Activated naive CD4-positive, alpha-beta T cell (primary cell): ENCODE measurements at places on chromosomes 1 and 21.

GRCh38 chr1:202589190-202589930 is 120.9 kb downstream of the SYT2 start:
- DNase-seq = no peak

DNA sequence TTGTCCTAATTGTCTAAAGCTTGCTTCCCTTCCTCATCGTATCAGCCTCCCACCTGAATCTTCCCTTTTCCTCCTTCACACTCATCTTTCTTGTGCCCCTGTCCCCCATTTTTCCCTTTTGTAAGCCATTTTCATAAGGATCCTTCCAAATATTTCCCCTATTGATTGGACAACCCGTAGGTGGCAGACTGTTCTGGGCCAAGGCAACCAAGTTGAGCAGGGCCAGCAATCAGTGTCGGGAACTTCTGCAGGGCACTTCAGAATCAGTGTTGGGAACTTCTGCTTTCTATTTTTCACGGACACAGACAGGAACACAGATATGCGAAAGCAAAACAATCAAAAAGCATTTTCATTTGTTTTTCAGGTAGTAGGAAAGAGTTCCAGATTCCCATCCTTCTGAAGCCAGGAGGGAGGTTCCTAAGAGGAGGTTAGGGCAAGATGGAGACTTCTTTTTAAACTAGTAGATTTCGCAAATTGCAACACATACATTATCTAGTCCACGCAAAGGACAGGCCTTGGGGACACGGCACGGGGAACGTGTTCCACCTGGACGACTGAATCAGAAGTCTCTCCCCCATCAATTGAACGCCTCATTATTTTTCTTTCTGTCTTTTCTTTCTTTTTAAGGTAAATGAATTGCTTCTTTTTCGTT is 691 bp upstream of the MPZL1 start:
- DNase-seq = no peak

DNA sequence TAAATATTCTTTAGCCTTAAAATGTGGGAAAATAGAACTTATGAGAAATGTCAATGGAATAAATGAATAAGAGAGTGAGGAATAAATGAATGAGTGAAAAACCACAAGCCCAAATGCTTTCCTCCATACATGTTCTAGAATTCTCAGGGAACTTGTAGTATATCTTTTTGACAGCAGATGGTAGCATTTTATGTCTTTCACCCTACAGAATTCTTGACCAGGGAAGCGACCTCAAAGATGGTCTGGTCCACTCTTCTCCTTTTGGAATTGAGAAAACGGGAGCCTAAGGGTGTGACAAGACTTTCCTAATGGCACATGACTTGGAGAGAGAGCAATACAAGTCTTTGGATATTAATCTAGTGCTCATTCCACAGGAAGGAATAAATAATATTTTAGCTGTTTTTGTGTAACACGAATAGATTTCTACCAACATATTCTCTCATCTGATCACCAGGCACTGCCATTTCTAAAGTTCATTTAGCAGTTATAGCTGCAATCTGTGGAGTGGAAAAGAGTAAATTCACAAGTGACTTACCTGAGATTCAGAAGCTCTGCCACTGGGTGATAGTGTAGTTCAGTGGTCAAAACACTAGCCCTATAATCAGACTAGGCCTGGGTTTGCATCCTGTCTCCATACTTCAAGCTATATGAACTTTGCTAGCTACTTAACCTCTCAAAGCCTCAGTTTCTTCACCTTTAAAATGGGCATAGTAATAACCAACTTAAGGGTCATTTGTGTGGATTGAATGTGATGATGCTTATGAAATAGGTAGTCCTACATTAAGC is 15.0 kb upstream of the F5 start:
- no peak for DNase-seq

- peak; percentile 62 for DNase-seq
Observed at GRCh38 chr1:40665335-40666171, at the start of gene RIMS3. Gene RIMS3 (minus strand): TSS chr1:40665682. CDS start chr1:40641925, 23,757 bp downstream.

DNA sequence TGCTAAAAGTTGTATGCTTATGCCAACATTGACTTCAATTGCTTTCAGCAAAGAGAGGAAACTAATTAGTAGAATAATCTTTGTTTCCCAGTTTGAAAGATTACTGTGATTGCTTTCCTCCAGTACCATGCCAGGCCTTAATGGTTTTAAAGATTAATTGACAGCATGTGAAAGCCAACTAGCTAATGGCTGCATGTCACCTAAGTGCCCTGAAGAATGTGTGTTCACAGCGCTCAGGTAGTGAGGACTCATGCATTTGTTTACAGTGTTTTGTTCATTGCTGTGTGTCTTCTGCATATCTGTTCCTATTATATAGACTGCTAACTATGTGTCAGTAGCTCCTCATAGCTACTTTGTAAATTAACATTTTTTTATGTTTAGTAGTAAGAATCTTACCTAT is 335.6 kb downstream of the LRRIQ3 start:
- DNase-seq = no peak

GRCh38 chr1:76105372-76105771 is 30.8 kb downstream of the ST6GALNAC3 start:
- no peak for DNase-seq

DNA sequence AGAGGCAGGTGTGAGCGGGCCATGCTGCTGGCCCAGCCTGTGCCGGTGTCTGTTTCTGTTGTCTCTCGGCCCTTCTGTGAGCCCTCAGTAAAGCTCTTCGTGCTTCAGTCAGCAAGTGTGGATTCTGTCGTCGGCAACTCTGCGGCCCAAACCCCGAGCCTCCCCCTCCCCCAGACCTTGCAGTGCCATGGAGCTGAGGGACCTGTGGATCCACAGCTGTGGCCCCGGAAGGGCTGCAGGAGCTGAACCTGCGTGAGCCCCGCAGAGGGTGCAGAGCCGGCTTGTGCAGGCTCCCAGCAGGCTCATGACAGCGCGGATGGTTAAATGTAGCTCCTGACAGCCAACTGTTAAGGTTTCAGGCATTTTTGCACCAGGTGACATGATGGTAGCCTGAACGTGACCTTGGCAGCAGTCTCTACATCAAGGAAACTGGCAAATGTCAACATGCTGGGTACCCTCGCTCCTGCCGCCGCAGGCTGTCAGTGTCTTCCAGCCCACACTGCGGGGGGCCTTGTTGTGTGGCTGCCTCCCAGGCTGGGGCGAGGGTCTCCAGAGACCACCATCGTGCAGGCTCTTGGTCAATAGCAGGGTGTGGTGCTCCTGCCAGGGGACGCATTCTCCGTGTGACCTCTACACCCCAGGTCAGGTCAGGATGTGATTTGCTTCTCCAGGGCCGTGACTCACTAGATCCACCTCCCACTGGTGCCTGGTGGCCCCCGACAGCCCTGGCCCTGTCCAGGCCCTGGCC is 7.0 kb downstream of the LRRC3 start:
- DNase-seq = no peak

- DNase-seq = no peak
Observed at GRCh38 chr1:58997060-58997411, 213.2 kb upstream of the JUN start.

DNA sequence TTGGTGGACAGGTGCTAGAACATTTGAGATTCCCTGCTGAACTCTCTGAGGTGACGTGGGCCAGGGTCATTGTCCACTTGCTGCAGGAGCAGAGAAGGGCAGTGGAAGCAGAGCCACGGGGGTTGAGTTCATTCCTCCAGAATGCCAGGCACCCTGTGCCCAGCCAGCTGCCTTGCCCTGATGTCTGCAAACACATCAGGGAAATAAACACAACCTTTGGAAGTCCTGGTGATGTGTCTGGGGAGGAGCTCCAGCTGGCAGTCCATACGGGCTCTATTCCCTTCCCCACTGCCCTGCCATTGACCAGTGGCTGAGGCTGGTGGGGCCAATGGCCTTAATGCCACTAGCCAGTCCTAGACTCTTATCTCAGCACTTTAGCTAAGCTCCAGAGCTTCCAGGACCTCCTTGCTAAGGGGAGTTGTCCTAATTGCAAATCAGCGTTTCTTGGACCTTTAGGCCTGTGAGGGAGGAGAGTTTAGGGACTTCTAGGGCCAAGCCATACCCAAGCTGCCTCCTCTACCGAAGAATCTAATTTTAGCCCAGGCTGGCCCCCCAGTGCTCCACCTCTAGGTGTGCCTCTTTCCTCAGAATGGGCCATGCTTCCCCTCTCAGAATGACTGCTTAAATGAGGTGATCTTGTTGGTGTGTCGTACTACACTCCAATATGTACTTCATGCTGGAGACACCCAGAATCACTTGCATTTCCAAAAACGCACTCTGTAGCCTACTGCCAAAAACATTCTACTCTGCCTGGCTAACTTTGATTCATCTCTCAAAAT is 25.9 kb upstream of the MFSD2A start:
- no peak for DNase-seq

DNA sequence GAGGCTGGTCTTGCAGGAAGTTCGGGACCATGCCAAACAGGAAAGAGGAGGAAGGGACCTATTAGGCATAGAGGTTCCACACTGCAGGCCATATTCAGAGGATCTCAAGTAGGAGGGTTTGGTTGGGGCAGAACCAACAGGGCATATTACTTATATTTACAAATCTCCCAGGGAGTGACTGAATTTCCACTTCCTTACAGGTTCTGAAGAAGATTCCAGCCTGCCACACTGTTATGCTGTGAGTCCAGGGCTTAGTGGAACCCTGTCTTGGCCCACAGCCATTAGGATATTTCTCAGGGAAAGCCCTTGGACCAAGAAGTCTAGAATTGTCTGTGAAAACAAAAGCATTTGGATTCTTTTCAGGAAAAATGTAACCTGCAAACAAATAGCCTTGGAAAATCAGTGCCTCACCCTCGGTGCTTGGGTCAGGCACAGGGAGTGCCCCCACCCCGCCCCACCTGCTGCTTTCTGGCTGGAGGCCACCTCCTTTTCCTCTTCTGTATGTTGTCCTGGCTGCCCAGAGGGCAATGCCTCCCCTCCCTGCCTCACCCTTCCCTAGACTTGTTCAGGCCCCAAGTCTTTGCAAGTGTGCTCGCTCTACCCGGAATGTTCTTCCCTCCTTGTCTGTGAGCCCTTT is 41.0 kb upstream of the JUN start:
- no peak for DNase-seq

DNA sequence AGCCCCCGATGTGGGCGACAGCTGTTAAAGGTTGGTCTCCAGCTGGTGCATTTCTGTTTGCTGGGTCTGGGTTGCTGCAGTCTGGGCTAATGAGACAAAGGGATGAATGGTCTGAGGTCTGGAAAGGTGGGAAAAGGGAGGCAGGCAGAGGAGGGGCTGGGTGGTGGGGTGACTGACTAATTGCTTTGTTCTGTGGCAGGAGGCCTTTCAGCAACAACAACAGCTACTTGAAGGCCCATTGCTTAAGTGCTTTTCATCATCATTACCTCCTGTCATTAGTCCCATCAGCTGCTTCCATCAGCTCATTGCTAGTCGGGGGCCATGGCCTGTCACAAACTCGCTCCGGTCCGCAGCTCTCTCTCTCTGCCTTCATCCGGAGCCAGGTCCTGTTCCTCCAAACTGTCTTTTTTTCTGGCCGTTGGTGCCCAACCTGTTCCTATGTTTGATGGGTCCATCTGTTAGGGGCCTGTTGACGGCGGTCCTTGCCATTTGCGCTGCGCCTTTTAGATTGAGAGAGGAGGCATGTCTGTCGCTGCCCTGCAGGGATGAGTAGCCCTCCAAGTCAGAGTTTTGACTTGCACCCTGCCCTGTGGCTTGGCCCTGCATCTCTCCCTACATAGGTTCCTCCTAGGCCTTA is 105.6 kb upstream of the PLXNA2 start:
- DNase-seq = no peak

DNA sequence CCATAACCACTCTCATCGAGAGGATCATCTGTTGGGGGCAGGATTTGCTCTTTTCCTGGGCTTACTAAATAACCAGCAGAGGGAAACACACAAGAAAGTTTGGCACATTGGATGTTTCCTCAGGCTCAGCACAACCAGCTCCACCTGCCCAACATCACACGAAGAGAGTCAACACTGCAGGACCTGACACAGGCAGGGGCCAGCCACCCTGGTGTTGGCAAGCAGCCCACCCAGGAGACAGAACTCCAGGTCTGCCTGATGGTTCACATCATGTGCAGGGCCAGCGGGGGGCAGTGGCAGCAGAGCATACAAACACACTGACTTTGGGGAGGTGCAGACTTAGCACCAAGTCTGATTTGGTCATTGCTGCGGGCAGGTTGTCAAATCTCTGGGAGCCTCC is 182.3 kb upstream of the GALNT2 start:
- no peak for DNase-seq

GRCh38 chr1:91872000-91872399 is 14.0 kb downstream of the TGFBR3 start:
- DNase-seq = no peak

- no peak for DNase-seq
Observed at GRCh38 chr1:226685196-226685820, 53.8 kb downstream of the ITPKB start.

DNA sequence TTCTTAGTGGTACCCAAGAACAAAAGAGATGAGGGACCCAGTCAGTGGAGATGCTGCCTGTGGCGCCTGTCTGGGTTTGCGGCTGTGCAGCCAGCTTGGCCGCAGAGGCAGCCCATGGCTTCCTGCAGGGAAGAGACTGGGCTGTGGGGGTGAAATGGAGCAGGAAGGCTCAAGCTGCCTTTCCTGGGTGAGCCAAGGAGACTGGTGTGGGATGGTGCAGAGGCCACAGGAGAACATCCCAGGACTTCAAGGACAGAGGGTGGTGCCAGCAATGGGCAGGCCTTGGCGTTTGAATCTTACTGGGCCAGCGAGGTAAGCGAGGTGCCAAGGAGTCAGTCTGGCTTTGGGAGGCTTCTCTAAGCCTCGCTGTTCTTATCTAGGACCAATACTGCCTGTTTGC is 26.4 kb downstream of the KCNA10 start:
- no peak for DNase-seq

DNA sequence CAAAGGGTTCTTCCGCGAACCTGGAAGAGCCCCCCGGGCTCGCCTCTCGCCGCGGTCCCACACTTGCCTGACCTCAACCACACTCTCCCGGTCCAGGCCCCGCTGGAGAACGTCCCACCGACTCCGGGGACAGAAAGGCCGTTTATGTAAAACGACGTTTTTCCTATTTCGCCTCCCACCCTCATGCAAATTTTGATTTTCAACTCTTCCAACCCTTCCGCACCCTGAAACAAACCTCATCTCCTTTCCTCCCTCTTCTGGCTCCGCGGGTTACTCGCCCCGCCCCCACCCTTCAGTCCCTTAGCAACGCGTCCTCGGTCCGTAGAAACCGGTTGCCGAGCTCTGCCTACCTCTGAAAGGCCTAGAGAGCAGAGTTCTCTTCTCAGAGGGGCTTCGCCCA is at the start of gene C1orf141:
Gene C1orf141, minus strand, starts transcription at position 276 of the 400 bp plus-strand sequence. CDS start 7,730 bp downstream, outside the sequence.
- DNase-seq = no peak

- DNase-seq = no peak
Observed at GRCh38 chr1:43671193-43671592, 21.2 kb downstream of the KDM4A start.
